ENCODE measurements at places on chromosomes 6 and 20. TPM values are rescaled to one million over a fixed set of nuclear protein-coding genes. Genes with fewer than 3 reads are reported as not detected.

Gene PTCRA
- not detected for total RNA-seq

DNA sequence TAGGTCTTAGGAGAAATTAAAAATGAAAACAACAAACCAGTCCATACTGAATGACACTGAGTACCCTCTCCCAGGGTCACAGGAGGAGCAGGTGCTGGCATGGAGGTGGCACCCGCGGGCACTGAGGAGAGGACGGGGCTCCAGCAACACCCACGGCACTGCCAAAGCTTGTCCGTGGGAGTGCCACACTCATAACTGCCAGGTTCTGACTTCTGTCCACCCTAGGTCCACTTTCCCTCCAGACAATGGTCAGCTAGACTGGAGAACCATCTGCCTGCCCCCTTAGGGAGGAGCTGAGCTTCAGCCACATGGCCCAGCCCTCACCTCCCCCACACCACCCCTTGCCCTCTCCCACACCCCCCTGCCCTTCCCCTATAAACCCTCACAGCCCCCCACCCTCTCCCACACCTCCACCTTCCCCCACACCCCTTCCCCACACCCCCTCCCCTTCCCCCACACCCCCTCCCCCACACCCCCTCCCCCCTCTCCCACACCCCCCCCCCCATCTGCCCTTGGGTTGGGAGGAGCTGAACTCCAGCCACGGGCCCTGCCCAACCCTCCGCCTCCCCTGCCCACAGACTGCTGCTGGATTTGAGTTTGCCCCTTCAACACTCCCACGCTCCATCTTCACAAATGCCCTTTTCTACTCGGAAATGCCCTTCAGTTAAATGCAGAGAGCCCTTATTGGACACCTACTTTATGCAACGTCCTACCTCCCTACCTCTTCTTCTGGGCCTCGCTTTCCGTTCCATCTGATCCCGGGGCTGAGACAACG, 129.6 kb downstream of the TAF4 start:
- H3K4me1 ChIP-seq, result peaks cover 10% of the 10 kb centered on the region
- no peaks in the 10 kb centered on the region for H3K36me3 ChIP-seq
- H3K27ac ChIP-seq, result no peak overlapping the region
- H3K27me3 ChIP-seq, result no peaks in the 10 kb centered on the region

DNA sequence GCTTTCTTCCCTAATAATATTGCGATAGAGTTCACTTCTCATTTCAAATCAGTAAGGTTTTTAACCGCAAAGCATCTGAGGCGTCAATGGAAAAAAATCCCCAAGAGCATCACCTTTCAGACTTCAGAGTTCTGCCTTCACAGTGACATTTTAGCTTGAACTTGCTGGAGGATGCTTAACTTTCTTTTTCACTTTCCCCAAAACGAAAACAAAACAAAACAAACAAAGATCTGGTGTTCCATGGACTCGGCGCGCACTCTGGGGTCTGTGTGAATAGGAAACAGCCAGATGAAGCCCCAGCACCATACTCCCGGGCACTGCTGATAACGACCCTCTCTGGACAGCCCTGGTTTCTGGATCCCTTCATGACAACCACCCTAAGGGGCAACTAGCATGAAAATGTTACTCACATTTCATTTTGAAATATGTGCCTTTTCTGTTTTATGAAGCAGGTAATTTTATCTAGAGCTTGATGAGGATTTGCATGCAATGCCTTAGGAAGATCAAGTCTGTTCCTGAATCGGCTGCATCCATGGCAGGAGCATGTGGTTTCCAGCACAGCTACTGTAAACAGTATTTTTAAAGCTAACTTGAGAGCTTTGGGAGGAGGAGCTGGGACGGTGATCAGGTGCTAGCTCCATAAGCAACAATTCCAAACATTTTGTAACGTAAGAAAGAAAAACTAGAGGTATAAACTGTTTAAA, 44.5 kb downstream of the RAMACL start:
- H3K4me1 ChIP-seq, result no peaks in the 10 kb centered on the region
- H3K27ac ChIP-seq, result no peak overlapping the region
- no peak for DNase-seq
- no peaks in the 10 kb centered on the region for H3K36me3 ChIP-seq

Gene TFAP2D
- total RNA-seq, result not detected

- H3K27me3 ChIP-seq, result peaks cover 56% of the 10 kb centered on the region
- no peak within 1 kb of the TSS for H3K27ac ChIP-seq
- peak within 1 kb of the TSS; percentile 56 for H3K4me3 ChIP-seq
- DNase-seq, result peak; percentile 21
- H3K36me3 ChIP-seq, result no peaks in the 10 kb centered on the region
Observed at GRCh38 chr6:146028851-146029572, at the start of gene GRM1. TSS of gene GRM1 (plus strand) at chr6:146029062. CDS start at chr6:146029518, 456 bp downstream.

DNA sequence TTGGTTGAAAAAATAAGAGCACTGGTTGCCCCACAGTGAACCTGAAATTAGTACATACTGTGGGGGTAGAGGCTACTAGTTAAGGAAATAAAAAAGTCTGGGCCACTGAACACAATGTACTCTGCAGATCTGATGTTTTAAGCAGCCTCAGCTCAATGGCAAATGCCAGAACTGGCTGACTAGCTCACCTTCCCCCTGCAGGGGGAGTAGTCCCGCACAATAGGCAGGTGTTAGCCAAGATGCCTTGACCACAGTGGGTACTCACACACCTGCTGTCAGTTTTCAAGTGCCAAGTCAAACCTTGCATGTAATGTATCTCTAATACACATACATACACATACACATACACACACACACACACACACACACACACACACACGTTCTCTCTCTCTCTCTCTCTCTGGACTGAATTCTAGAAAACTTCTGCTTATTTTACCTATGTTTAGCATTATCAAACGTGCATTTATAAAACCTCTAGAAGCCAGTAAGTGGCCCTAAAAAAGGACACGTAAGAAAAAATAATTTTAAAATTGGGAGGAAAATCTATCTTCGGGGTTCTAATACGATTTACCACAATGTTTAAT, 36.1 kb downstream of the GMDS start:
- H3K36me3 ChIP-seq, result no peaks in the 10 kb centered on the region
- no peak overlapping the region for H3K27ac ChIP-seq
- H3K4me1 ChIP-seq, result peaks cover 6% of the 10 kb centered on the region
- no peak overlapping the region for H3K4me3 ChIP-seq
- H3K27me3 ChIP-seq, result no peaks in the 10 kb centered on the region

- no peak for DNase-seq
- H3K36me3 ChIP-seq, result no peaks in the 10 kb centered on the region
- H3K27ac ChIP-seq, result no peak overlapping the region
- no peaks in the 10 kb centered on the region for H3K4me1 ChIP-seq
- no peaks in the 10 kb centered on the region for H3K27me3 ChIP-seq
- no peak overlapping the region for H3K4me3 ChIP-seq
Observed at GRCh38 chr20:46798430-46798829, 89.0 kb downstream of the SLC2A10 start.

- DNase-seq, result no peak
- H3K4me3 ChIP-seq, result no peak overlapping the region
- H3K36me3 ChIP-seq, result no peaks in the 10 kb centered on the region
- no peak overlapping the region for H3K27ac ChIP-seq
Observed at GRCh38 chr6:82870582-82871172, 195.0 kb downstream of the UBE3D start.

DNA sequence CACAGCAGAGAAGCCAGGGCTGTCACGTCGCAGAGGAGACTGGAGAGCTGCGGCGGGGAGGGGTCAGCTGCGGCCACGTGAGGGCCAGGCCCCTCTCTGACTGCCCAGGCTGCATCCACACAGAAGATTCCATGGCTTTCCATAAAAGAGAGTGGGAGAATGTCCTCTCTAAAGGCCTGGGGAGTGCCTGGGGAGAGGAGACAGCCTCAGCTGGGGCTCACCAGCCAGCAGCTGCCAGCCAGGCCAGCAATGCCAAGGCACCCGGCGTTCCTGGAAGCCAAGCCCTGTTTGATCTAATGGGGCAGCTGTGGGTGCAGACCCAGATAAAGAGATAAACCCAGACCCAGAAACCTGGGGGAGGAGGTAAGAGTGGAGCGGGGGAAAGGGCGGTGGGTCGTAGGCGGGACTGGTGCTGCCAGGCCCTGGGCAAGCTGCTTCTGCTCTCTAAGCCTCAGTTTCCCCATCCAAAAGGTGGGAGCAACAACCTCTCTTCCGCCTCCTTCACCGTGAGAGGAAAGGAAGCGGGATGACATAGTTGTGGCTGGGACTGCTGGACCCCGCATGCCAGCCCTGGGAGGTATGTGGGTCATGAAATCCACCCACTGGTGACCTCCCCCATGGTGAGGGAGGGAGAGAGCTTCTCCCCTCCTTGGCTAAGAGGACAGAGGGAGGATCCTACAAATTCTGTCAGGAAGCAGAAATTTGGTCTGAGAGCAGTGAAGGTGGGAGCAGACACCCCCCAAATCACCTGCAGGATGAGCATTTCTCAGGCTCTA, 3.1 kb upstream of the OSBPL2 start:
- DNase-seq, result no peak
- H3K4me3 ChIP-seq, result no peak overlapping the region
- H3K27me3 ChIP-seq, result no peaks in the 10 kb centered on the region
- no peaks in the 10 kb centered on the region for H3K36me3 ChIP-seq
- H3K27ac ChIP-seq, result no peak overlapping the region

Gene STMND1
- total RNA-seq, result not detected

GRCh38 chr6:20353134-20353533, 48.5 kb upstream of the E2F3 start:
- H3K27me3 ChIP-seq, result no peaks in the 10 kb centered on the region
- H3K36me3 ChIP-seq, result no peaks in the 10 kb centered on the region
- H3K4me1 ChIP-seq, result no peaks in the 10 kb centered on the region
- no peak for DNase-seq
- no peak overlapping the region for H3K27ac ChIP-seq

DNA sequence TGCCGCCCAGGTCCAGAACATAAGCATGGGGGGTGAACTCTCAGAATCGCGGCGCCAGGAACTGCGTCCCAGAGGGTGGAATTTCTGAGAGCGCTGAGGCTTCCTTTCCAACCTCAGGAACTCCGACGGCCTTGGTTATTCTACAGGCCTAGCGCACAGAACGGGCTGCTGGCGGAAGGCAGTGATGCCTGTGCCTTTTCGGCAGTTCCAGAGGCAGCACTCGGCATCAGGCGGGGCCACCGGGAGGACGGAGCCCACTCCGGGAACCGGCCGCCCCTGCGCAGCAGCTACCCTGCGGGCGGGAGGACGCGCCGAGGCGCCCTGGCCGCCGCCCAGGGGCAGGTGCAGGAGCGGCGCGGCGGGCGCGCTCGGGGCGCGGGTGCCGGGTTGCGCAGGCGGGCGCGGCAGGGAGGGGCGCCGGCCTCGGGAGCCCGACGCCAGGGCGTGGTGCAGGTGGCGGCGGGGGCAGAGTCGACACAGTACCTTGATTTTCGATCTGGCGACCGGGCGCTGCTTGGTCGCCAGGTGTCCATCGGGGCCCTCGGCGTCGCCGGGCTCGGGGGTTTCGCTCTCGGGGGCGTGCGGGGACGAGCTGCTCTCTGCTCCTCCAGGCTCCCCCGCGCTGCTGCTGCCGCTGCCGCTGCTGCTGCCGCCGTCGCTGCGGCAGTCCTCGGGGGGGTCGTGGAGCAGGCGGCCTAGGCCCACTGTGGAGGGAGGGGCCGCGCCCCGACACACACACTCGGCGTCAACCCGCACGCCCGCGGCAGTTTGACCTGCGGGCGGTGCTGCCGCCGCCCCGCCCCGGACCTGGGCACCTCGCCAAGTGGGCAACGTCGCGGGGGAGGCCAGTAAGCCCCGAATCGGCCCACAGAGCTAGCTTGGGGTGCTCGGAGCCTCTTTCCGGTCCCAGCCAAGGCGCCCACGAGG, 1.3 kb downstream of the OVOL2 start:
- H3K36me3 ChIP-seq, result no peaks in the 10 kb centered on the region
- peaks cover 85% of the 10 kb centered on the region for H3K27me3 ChIP-seq
- peaks cover 6% of the 10 kb centered on the region for H3K4me1 ChIP-seq
- H3K4me3 ChIP-seq, result peak overlapping the region; percentile 62

DNA sequence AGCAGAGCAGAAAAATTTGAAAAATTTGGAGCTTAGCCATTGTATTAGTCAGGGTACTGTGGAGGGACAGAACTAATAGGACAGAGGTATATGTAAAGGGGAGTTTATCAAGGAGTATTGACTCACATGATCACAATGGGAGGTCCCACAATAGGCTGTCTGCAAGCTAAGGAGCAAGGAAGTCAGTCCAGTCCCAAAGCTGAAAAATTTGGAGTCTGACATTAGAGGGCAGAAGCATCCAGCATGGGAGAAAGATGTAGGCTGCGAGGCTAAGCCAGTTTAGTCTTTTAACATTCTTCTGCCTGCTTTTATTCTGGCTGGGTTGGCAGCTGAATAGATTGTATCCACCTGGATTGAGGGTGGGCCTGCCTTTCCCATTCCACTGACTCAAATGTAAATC, 82.0 kb downstream of the SMPDL3A start:
- no peak overlapping the region for H3K27ac ChIP-seq
- DNase-seq, result peak; percentile 5
- H3K27me3 ChIP-seq, result no peaks in the 10 kb centered on the region
- H3K36me3 ChIP-seq, result no peaks in the 10 kb centered on the region

- no peak overlapping the region for H3K27ac ChIP-seq
- H3K4me3 ChIP-seq, result no peak overlapping the region
- no peak for DNase-seq
- no peaks in the 10 kb centered on the region for H3K27me3 ChIP-seq
Observed at GRCh38 chr6:143885116-143885515, 20.8 kb downstream of the ZC2HC1B start.

GRCh38 chr20:1397710-1398109, 4.9 kb upstream of the FKBP1A start:
- H3K27ac ChIP-seq, result no peak overlapping the region
- H3K36me3 ChIP-seq, result no peaks in the 10 kb centered on the region
- DNase-seq, result no peak
- peaks cover 63% of the 10 kb centered on the region for H3K27me3 ChIP-seq
- no peak overlapping the region for H3K4me3 ChIP-seq

GRCh38 chr6:9467741-9468140, 947.1 kb downstream of the TFAP2A start:
- no peak overlapping the region for H3K4me3 ChIP-seq
- H3K36me3 ChIP-seq, result no peaks in the 10 kb centered on the region
- no peak overlapping the region for H3K27ac ChIP-seq
- no peaks in the 10 kb centered on the region for H3K27me3 ChIP-seq

Gene HFE
- 1.5 TPM for total RNA-seq

DNA sequence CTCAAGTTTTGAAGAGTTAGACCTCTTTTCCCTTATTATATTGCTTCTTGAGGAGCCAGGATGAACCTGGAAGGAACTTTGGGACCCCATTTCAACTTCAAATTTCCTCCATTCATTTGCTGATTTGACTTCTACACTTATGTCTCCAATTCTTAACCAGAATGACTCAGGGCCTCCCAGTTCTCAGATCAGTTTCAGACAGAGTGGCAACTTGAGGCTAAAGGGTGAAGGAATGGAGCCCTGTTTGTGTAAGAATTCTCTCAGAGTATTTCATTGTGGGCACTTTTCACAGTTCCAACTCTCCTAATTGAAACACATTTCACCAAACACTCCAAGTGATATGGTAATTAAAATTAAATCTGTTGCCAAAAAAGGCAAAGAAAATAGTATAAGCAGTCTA, 109.0 kb upstream of the FLRT3 start:
- no peaks in the 10 kb centered on the region for H3K4me1 ChIP-seq
- no peaks in the 10 kb centered on the region for H3K36me3 ChIP-seq
- no peaks in the 10 kb centered on the region for H3K27me3 ChIP-seq
- no peak overlapping the region for H3K27ac ChIP-seq
- no peak for DNase-seq

Gene DAAM2
- total RNA-seq, result 2.1 TPM

- no peaks in the 10 kb centered on the region for H3K36me3 ChIP-seq
- no peak overlapping the region for H3K4me3 ChIP-seq
- no peaks in the 10 kb centered on the region for H3K4me1 ChIP-seq
- no peak overlapping the region for H3K27ac ChIP-seq
- H3K27me3 ChIP-seq, result no peaks in the 10 kb centered on the region
Observed at GRCh38 chr6:35609588-35609987, 79.1 kb downstream of the FKBP5 start.

Gene ULBP2
- not detected for total RNA-seq

GRCh38 chr6:151154418-151154817, 85.3 kb upstream of the AKAP12 start:
- H3K36me3 ChIP-seq, result no peaks in the 10 kb centered on the region
- H3K27me3 ChIP-seq, result no peaks in the 10 kb centered on the region
- H3K27ac ChIP-seq, result no peak overlapping the region
- H3K4me3 ChIP-seq, result no peak overlapping the region
